ENCODE measurements at places on chromosomes 11 and 22. TPM values are rescaled to one million over a fixed set of nuclear protein-coding genes. Genes with fewer than 3 reads are reported as not detected.

DNA sequence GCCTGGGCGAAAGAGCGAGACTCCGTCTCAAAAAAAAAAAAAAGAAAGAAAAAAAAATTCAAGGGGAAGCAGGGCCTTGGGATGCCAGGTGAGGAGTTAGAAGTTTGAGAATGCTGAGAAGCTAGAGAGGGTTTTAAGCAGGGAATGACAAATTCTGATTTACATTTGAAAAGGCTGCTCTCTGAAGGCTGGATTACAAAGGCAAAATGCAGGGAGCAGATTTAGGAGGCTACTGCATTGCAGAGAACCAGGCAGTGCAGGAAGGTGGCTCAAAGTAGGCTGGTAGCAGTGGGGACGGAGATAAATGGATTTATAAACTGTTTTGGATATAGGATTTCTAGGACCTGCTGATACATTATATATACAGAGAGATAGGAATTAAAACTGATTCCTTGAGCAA is 66.6 kb downstream of the KCNC1 start:
- DNase-seq = no peak

DNA sequence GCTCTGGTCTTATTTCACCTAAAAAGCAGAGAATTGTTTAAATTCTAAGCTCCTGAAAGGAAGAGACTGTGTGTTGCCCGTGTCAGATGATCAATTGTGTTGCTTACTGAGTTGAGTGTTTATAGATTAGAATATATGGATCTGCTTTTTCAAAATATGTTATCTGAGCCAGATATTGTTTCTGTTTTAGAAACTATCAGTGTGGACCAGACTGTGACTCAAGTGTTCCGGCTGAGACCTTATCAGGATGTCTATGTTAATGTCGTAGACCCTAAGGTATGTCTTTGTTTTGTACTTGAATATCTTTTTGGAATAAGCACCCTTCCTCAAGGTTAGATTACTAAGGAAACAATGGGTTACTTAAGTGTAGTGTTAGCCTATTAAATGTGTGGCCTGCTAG is 11.0 kb downstream of the DEPDC5 start:
- no peak for DNase-seq

- DNase-seq = no peak
Measured at GRCh38 chr11:111367411-111368284, 11.4 kb downstream of the POU2AF1 start.

GRCh38 chr11:126507646-126508045 is 152.2 kb downstream of the ST3GAL4 start:
- DNase-seq = no peak

CEND1 gene
- not detected for total RNA-seq

PPP2R5B gene
- 24.4 TPM for total RNA-seq

GNG3 gene
- not detected for total RNA-seq

SYT8 gene
- total RNA-seq = 6.0 TPM

All from left lung (tissue), 14 donors.